Liver (tissue), 10 donors: ENCODE measurements at places on chromosomes 1 and 21. TPM values are rescaled to one million over a fixed set of nuclear protein-coding genes. Genes with fewer than 3 reads are reported as not detected.

The ZNF648 gene
- 0.26 TPM for polyA plus RNA-seq

The PIGV gene
- 13.9 TPM for polyA plus RNA-seq

The ANKRD13C gene
- polyA plus RNA-seq = 4.9 TPM

The KLF17 gene
- not detected for polyA plus RNA-seq

The ARHGEF16 gene
- polyA plus RNA-seq = 3.3 TPM

The DDAH1 gene
- polyA plus RNA-seq = 25.8 TPM

The FAM131C gene
- polyA plus RNA-seq = 0.05 TPM

The CCDC181 gene
- polyA plus RNA-seq = 0.02 TPM

The UTS2 gene
- not detected for polyA plus RNA-seq

The F13B gene
- polyA plus RNA-seq = 42.3 TPM

The S100A12 gene
- polyA plus RNA-seq = 3.3 TPM

DNA sequence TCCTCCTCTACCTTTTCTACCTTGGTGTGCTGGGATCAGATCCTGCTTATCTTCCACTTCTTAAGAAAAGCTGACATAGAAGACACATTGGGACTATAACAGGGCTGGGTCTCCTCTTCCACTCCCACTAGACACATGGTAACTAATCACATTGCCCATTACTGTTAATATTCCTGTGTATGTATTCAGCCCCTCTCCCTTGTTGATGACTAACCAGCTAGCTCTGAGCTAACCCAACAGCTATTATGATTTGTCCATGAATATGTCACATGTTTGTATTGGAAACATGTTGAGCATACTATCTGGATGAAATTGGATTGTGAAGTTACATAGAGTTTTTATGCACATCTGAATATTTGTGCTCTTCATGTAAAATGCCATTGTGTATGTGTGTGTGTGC lies 52.9 kb downstream of the MPZL1 start:
- no peak overlapping the region for H3K27ac ChIP-seq
- no peak for DNase-seq
- peaks cover 5% of the 10 kb centered on the region for H3K36me3 ChIP-seq
- no peak overlapping the region for H3K4me3 ChIP-seq
- no peaks in the 10 kb centered on the region for H3K27me3 ChIP-seq

GRCh38 chr1:5970610-5971273 lies 21.5 kb downstream of the NPHP4 start:
- H3K27me3 ChIP-seq = no peaks in the 10 kb centered on the region
- H3K27ac ChIP-seq = no peak overlapping the region
- DNase-seq = no peak
- no peaks in the 10 kb centered on the region for H3K4me1 ChIP-seq
- H3K36me3 ChIP-seq = no peaks in the 10 kb centered on the region

DNA sequence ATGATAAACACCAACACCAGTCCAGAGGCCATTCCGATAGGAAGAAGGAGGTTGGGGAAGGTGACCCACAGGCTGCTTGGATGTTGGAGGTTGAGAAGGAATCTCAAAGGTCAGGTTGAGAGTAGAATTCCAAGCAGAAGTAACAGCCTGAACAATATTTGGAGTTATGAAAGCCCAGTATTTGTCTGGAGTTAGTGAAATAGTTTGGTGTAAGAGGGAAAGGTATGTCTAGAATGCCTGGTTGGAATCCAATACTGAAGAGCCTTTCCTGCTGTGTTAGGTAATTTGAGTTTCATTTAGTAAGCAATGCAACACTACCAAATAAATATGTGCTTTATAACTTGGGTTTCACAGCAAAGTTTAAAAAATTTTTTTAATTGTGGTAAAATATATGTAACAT lies 70.5 kb upstream of the MCOLN3 start:
- no peak overlapping the region for H3K27ac ChIP-seq
- no peak for DNase-seq
- H3K27me3 ChIP-seq = no peaks in the 10 kb centered on the region

GRCh38 chr1:175369696-175370095 lies 177.1 kb upstream of the KIAA0040 start:
- no peak overlapping the region for H3K4me3 ChIP-seq
- H3K36me3 ChIP-seq = no peaks in the 10 kb centered on the region
- H3K27me3 ChIP-seq = no peaks in the 10 kb centered on the region
- H3K4me1 ChIP-seq = no peaks in the 10 kb centered on the region
- no peak for DNase-seq
- H3K27ac ChIP-seq = no peak overlapping the region

GRCh38 chr1:246794828-246795671 lies 70.8 kb downstream of the SCCPDH start:
- H3K4me1 ChIP-seq = no peaks in the 10 kb centered on the region
- H3K4me3 ChIP-seq = no peak overlapping the region
- H3K27me3 ChIP-seq = no peaks in the 10 kb centered on the region
- DNase-seq = no peak
- H3K36me3 ChIP-seq = no peaks in the 10 kb centered on the region

GRCh38 chr1:1182491-1183220 lies 9.0 kb downstream of the TTLL10 start:
- no peaks in the 10 kb centered on the region for H3K36me3 ChIP-seq
- no peak for DNase-seq
- no peaks in the 10 kb centered on the region for H3K27me3 ChIP-seq
- no peak overlapping the region for H3K27ac ChIP-seq

GRCh38 chr21:30917557-30917956 lies 36.2 kb upstream of the KRTAP11-1 start:
- H3K4me3 ChIP-seq = no peak overlapping the region
- H3K27me3 ChIP-seq = no peaks in the 10 kb centered on the region
- no peaks in the 10 kb centered on the region for H3K36me3 ChIP-seq
- no peak for DNase-seq

DNA sequence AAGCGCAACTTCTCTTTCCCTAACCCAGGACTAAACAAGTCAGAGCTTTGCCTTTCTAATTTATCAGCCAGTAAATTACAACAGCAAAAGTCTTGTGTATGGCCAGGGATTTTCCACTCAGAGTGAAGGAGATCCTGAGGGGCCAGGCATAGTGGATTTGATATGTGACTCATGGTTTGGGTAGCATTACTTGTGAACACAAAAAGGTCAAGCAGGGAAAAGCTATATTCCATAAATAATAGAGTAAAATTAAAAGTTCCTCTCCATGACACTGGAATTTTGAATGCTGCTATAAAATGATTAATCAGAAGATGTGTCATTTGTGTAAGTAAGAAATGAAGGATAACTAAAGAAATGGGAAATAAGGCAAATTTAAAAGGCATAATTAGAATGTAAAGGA lies 284.8 kb downstream of the HLX start:
- no peaks in the 10 kb centered on the region for H3K4me1 ChIP-seq
- no peak overlapping the region for H3K27ac ChIP-seq
- H3K36me3 ChIP-seq = no peaks in the 10 kb centered on the region
- H3K4me3 ChIP-seq = no peak overlapping the region

DNA sequence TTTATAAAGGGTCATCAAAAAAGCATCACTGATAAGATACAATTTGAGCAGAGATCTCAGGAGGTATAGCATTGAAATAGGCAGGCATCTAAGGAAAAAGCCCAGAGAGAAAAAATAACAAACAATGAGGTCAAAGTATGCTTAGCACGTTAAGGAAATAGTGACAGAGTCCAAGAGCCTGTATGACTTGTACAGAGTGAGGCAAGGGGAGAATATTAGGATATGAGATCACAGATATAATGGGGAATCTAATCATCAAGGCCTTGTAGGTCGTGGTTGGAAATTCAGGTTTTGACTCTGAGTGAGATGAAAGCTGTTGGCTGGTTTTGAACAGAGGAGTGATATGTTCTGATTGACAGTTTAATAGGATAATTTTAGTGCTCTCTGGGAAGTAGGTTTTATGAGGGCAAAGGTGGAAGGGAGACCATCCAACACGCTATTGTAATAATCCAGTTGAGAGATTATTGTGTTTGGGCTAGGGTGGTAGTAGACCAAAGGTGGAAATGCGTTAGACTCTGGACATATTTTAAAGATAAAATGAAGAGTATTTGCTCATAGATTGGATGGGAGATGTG lies 644.6 kb upstream of the TMPRSS15 start:
- no peak for DNase-seq
- H3K36me3 ChIP-seq = no peaks in the 10 kb centered on the region
- H3K27me3 ChIP-seq = no peaks in the 10 kb centered on the region
- H3K4me3 ChIP-seq = no peak overlapping the region

- H3K27ac ChIP-seq = peak overlapping the region; percentile 96
- H3K27me3 ChIP-seq = peaks cover 2% of the 10 kb centered on the region
- no peaks in the 10 kb centered on the region for H3K36me3 ChIP-seq
- peak overlapping the region; percentile 66 for H3K4me3 ChIP-seq
Measured at GRCh38 chr21:36990508-36991205, 15.8 kb upstream of the RIPPLY3 start.

DNA sequence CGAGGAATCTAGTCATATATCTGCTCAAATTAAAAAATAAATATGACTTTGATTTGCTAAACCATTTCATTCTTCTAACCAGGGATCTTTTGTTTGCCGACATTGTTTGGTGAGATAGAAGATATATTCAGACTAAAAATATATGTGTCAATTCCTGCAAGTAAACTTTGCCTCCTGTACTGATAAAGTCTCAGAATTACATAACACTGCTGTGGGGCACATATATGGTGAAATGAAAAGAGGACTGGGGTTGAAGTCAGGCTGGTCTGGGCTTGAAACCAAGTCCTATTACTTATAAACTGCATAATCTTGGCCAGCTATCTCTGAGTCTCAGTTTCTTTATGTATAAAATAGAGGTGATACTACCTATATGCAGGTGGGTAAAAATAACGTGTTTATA lies 9.8 kb downstream of the SCMH1 start:
- no peaks in the 10 kb centered on the region for H3K36me3 ChIP-seq
- peaks cover 24% of the 10 kb centered on the region for H3K4me1 ChIP-seq
- DNase-seq = no peak
- peak overlapping the region; percentile 25 for H3K27ac ChIP-seq
- H3K4me3 ChIP-seq = no peak overlapping the region

DNA sequence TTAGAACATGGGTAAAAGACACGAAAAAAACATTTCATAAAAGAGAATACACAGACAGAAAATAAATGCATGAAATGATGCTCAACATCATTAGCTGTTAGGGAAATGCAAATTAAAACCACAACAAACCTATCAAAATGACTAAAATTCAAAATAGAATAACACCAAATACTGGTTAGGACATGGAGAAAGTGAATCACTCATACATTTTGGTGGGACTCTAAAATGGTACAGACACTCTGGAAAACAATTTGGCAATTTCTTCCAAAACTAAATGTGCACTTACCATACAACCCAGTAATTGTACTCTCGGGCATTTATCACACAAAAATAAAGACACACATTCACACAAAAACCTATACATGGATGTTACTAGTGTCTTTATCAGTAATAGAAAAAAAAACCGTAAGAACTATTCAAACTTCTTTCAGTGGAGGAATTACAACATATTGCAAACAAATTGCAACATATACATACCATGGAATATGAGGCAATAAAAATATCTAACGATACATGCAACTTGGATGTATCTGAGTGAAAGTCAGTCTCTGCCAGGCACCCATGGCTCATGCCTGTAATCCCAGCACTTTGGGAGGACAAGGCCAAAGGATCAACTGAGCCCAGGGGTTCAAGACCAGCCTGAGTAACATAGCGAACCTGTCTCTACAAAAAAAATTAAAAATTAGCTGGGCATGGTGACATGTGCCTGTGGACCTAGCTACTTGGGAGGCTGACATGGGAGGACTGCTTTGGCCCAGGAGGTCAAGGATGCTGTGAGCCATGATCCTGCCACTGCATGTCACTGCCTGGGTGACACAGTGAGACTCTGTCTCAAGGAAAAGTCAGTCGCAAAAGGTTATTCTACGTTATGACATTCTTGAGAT lies 19.6 kb downstream of the HSF2BP start:
- H3K4me1 ChIP-seq = no peaks in the 10 kb centered on the region
- H3K36me3 ChIP-seq = no peaks in the 10 kb centered on the region
- no peak overlapping the region for H3K27ac ChIP-seq
